Vagina (tissue), 2 donors: ENCODE measurements at places on chromosomes 7 and 10. TPM values are rescaled to one million over a fixed set of nuclear protein-coding genes. Genes with fewer than 3 reads are reported as not detected.

Gene ITIH2
- not detected for total RNA-seq

- no peak for DNase-seq
Measured at GRCh38 chr7:29987811-29988317, 1.7 kb downstream of the SCRN1 start.

DNA sequence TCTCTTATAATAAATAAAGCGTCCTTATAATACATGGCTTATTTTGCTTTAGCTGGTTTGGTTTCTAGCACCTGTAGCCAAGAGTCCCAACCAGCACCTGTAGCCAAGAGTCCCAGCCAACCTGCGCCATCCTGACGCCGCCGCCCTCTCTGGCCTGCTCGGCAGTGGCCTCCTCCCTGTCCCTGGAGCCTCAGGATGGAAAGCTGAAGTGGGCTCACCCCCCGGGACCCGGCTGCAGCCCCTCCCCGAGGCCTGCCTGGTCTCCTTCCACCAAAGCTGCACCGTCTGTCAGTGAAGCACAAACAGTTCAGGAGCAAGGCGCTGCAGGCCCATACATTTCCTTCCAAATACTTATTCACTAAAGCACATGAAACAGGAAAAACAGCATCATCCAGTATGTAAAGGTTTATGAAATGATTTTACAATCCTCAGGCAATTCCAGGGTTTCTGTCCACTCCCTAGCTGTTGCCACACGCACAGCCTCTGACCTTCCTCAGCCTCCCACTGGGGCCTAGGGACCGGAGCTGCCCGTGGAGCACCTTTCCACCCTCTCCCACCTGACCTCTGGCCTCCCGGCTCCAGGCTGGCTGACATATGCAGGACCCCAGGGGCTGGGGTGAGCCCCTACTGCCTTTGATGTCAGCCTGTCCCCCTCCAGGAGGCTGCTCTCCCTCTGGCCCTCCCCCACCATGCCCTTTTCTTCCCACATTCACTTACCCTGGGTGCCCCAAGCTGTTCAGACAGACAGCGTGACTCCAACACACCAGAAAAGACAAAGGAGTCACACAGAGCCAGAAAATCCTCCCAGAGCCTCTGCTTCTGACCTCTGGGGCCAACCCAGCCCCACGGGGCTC lies 149.6 kb upstream of the PPP2R2D start:
- DNase-seq = no peak

DNA sequence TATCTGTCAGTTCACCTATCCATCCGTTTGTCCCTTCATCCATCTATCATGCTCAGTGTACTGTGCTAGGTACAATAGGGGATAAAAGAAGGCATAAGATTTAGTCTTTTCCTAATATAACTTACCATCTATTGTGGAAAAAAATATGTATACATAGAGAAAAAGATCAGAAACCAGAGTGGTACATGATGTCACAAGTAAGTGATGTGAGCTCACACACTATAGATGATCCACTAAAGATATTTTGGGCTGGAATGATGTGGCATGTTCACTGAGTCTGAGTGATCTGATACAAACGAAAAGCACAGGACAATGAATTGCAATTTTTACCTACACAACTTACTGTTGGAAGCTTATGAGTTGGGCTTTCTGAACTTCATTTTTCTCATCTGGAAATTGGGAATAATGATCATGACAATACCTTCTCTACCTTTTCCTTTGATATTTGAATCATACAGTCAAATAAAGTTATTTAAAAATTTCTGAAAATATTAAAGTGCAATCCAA lies 2.7 kb upstream of the TFAM start:
- DNase-seq = no peak

DNA sequence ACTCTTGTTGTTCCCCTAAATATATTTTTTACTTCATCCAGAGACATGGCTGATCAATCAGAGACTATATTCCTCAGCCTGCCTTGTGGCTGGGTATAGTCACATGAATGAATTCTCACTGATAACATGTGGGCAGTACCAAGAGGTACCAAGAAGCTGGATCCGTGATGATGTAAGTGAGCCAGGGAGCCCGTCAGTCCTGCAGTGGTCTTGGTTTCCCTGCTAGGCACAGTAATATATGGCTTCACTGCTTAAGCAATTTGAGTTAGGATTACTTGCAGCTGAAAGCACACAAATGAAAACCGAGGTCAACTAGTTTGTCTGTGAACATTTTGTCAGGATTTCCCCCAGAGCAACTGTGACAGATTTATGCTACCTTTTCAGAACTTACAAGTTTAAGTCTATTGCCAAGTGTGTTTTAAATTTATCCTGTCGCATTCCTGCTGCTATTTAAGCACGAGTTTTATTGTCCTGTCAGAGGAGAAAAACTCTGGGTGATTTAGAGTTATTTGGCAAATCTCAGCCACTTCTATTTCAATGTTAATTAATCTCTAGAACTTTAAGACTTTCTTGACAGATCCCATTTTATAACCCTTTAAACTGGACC lies 381.8 kb downstream of the PHF14 start:
- no peak for DNase-seq

DNA sequence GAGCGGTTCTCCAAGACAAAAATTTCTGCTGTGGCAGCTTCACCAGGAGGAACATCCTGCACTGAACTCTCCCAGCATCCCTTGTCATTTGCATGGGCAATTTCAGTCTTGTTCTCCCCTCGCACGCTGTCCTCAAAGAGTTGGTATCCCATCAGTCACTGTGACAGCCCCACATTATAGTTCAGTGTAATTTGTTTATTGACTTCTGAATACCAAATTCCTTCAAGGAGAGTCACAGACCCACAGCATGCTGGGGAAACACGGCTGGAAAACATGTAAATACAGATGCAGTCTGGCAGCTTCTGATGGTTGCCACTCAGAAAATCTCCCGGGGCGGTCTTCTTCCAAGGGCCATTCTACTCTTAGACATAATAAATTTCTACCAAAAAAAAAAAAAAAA lies 151.0 kb upstream of the NEBL start:
- no peak for DNase-seq

GRCh38 chr7:155223503-155223902 lies 74.2 kb upstream of the INSIG1 start:
- no peak for DNase-seq
